Motor neuron (in vitro differentiated cells): ENCODE measurements at places on chromosomes 1 and 21. TPM values are rescaled to one million over a fixed set of nuclear protein-coding genes. Genes with fewer than 3 reads are reported as not detected.

The ITPKB gene
- 4.3 and 4.7 TPM in 2 replicates for total RNA-seq

The C1QTNF12 gene
- 1.8 and 2.6 TPM in 2 replicates for total RNA-seq

The DEPDC1 gene
- total RNA-seq: 1.3 and 2.0 TPM in 2 replicates

The AGT gene
- total RNA-seq: 12.8 and 13.8 TPM in 2 replicates

The RCC1 gene
- total RNA-seq: 12.2 and 15.1 TPM in 2 replicates

The FAM177B gene
- total RNA-seq: 11.1 and 14.1 TPM in 2 replicates

The DNALI1 gene
- 33.0 and 38.2 TPM in 2 replicates for total RNA-seq

The NR1I3 gene
- 3.7 and 4.2 TPM in 2 replicates for total RNA-seq

The SIK1 gene
- total RNA-seq: 1.8 and 1.9 TPM in 2 replicates

The PRELP gene
- 0.14 and 0.30 TPM in 2 replicates for total RNA-seq

The SERTAD4 gene
- 5.9 and 6.4 TPM in 2 replicates for total RNA-seq

The BGLAP gene
- 2.4 and 2.6 TPM in 2 replicates for total RNA-seq

The DMBX1 gene
- 0.73 and 1.4 TPM in 2 replicates for total RNA-seq

The IL19 gene
- 2.5 and 5.7 TPM in 2 replicates for total RNA-seq

The TIAM1 gene
- total RNA-seq: 70.7 and 75.3 TPM in 2 replicates

The SLC16A4 gene
- 1.8 and 2.6 TPM in 2 replicates for total RNA-seq

The NCSTN gene
- 48.4 and 54.0 TPM in 2 replicates for total RNA-seq

The LCE3E gene
- not detected in 2 replicates for total RNA-seq

The NPHS2 gene
- not detected in 2 replicates for total RNA-seq

The ADGRL2 gene
- 240 and 255 TPM in 2 replicates for total RNA-seq

The NUP210L gene
- 0.21 and 0.41 TPM in 2 replicates for total RNA-seq

The BCAN gene
- 0.66 and 1.0 TPM in 2 replicates for total RNA-seq

The PTPRF gene
- total RNA-seq: 27.4 and 31.2 TPM in 2 replicates

The GRHL3 gene
- not detected in 2 replicates for total RNA-seq

The XCL1 gene
- not detected in 2 replicates for total RNA-seq

The GLIS1 gene
- total RNA-seq: 0.31 and 0.32 TPM in 2 replicates

The CDC73 gene
- 31.7 and 34.3 TPM in 2 replicates for total RNA-seq

The PCSK9 gene
- total RNA-seq: 0.78 and 0.85 TPM in 2 replicates

The SPRR1B gene
- not detected in 2 replicates for total RNA-seq

The S100A14 gene
- 0.11 TPM in 1 of 2 replicates, not detected in the other for total RNA-seq

The FABP3 gene
- total RNA-seq: 23.6 and 24.0 TPM in 2 replicates

The ST6GALNAC3 gene
- total RNA-seq: 4.6 and 5.4 TPM in 2 replicates

The C8A gene
- total RNA-seq: not detected in 2 replicates

The FASLG gene
- total RNA-seq: 0.34 and 0.38 TPM in 2 replicates

The PRAMEF26 gene
- 0.14 TPM in 1 of 2 replicates, not detected in the other for total RNA-seq

The MEX3A gene
- total RNA-seq: 86.6 and 92.3 TPM in 2 replicates

The RNF19B gene
- 26.1 and 26.7 TPM in 2 replicates for total RNA-seq

The SPRR2G gene
- total RNA-seq: 0.90 TPM in 1 of 2 replicates, not detected in the other

The FALEC gene
- 2.2 TPM in 1 of 2 replicates, not detected in the other for total RNA-seq

The S100A11 gene
- not detected in 2 replicates for total RNA-seq

The TAF12 gene
- 40.3 and 46.3 TPM in 2 replicates for total RNA-seq

The HCN3 gene
- total RNA-seq: 2.7 and 3.6 TPM in 2 replicates

The CCDC30 gene
- 16.5 TPM in 2 replicates for total RNA-seq

The TUT4 gene
- 110 TPM in 2 replicates for total RNA-seq

The CCDC185 gene
- total RNA-seq: 0.05 and 0.19 TPM in 2 replicates

The PIP5K1A gene
- 113 and 127 TPM in 2 replicates for total RNA-seq

The SMIM1 gene
- total RNA-seq: 0.87 and 0.94 TPM in 2 replicates

The PIGP gene
- total RNA-seq: 31.6 and 32.1 TPM in 2 replicates

The NUDT4B gene
- total RNA-seq: 0.52 and 1.2 TPM in 2 replicates

The LRRC71 gene
- 1.3 TPM in 1 of 2 replicates, not detected in the other for total RNA-seq

The RNU1-4 gene
- 18,658 and 24,296 TPM in 2 replicates for total RNA-seq
